ENCODE measurements at places on chromosomes 6 and 20. TPM values are rescaled to one million over a fixed set of nuclear protein-coding genes. Genes with fewer than 3 reads are reported as not detected.

- DNase-seq = no peak
- H3K27ac ChIP-seq = no peak overlapping the region
- no peaks in the 10 kb centered on the region for H3K36me3 ChIP-seq
- H3K4me1 ChIP-seq = no peaks in the 10 kb centered on the region
- no peak overlapping the region for H3K4me3 ChIP-seq
- H3K27me3 ChIP-seq = no peaks in the 10 kb centered on the region
Measured at GRCh38 chr20:6671829-6672228, 95.7 kb upstream of the BMP2 start.

GRCh38 chr6:62039605-62040004 lies 246.4 kb downstream of the KHDRBS2 start:
- no peak overlapping the region for H3K27ac ChIP-seq
- H3K27me3 ChIP-seq = no peaks in the 10 kb centered on the region
- no peak for DNase-seq
- no peaks in the 10 kb centered on the region for H3K4me1 ChIP-seq
- no peaks in the 10 kb centered on the region for H3K36me3 ChIP-seq

GRCh38 chr6:43491750-43492661 lies 14.6 kb downstream of the TJAP1 start:
- peak overlapping the region; percentile 75 for H3K27ac ChIP-seq
- peaks cover 53% of the 10 kb centered on the region for H3K4me1 ChIP-seq
- peaks cover 9% of the 10 kb centered on the region for H3K36me3 ChIP-seq
- H3K4me3 ChIP-seq = no peak overlapping the region

GRCh38 chr6:14881398-14881797 lies 364.5 kb upstream of the JARID2 start:
- no peaks in the 10 kb centered on the region for H3K36me3 ChIP-seq
- H3K27ac ChIP-seq = no peak overlapping the region
- peaks cover 41% of the 10 kb centered on the region for H3K4me1 ChIP-seq

GRCh38 chr6:170201361-170201760 lies 89.5 kb downstream of the DLL1 start:
- H3K4me1 ChIP-seq = no peaks in the 10 kb centered on the region
- H3K4me3 ChIP-seq = no peak overlapping the region
- peaks cover 4% of the 10 kb centered on the region for H3K27me3 ChIP-seq
- no peak for DNase-seq
- no peak overlapping the region for H3K27ac ChIP-seq

DNA sequence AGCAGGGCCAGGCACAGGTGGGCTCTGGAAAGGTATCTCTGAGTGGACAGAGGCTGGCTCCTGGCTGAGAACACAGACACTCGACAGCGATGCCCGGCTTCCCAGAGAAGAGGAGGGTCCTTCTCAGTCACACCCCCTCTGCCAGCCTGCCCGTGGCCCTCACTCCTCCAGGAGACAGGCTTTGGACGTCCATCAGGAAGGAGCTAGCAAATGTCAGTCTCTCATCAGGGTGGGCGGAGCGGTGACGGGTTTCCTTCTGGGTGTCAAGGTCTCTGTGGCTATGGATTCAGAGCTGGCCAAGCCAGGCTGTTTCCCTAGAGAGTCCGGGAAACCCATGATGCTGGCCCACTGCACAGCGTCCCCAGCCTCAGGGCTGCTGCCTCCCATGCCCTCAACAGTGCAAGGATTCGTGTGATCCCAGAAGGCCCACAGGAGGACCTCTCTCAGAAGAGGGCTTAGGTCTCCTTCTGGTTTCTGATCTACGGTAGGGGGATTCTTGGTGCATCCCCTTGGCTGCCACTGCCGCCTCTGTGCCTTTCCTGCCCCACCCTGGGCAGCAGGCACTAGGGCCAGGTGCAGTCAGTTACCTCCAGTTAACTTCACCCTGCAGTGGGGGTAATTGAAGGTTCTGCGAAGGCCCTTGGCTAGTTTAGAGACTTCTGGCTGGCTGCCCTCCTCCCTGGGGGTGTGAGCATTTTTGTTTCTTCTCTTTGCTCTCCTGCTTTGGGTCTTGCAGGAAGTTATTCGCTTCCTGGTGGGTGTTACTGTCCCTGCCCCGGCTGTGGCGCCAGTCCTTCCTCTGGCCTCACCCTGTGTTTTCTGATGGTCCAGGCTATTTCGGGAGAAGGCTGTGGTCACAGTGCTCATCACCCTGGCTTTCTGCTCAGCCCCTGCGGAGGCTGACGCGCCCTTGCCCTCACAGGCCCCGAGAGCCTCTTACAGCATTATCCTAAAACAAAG lies 80.2 kb downstream of the CDH4 start:
- DNase-seq = no peak
- no peak overlapping the region for H3K4me3 ChIP-seq
- no peaks in the 10 kb centered on the region for H3K36me3 ChIP-seq
- H3K27ac ChIP-seq = no peak overlapping the region

- H3K4me3 ChIP-seq = no peak overlapping the region
- H3K36me3 ChIP-seq = no peaks in the 10 kb centered on the region
- H3K27ac ChIP-seq = no peak overlapping the region
- H3K4me1 ChIP-seq = no peaks in the 10 kb centered on the region
- no peak for DNase-seq
Measured at GRCh38 chr6:153804755-153805330, 234.2 kb upstream of the OPRM1 start.

DNA sequence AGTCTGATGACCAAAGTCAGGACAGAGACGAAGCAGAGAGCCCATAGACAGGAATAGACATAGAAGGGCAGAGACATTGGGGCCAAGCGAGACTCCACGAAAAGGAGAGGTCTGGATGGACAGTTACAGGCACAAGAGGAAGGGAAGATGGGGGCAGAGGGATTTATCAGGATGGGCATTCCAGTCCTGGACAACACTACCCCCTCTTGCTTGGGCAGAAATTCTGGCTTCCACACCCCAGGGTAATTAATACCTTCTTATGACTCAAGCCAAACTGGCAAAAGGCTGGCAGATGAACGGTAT lies 82.2 kb upstream of the MAFB start:
- no peak overlapping the region for H3K4me3 ChIP-seq
- no peak overlapping the region for H3K27ac ChIP-seq
- H3K27me3 ChIP-seq = no peaks in the 10 kb centered on the region
- H3K4me1 ChIP-seq = peaks cover 2% of the 10 kb centered on the region
- no peaks in the 10 kb centered on the region for H3K36me3 ChIP-seq

Gene SCGN
- not detected for total RNA-seq

- peaks cover 8% of the 10 kb centered on the region for H3K4me1 ChIP-seq
- no peak for DNase-seq
- no peak overlapping the region for H3K27ac ChIP-seq
- no peak overlapping the region for H3K4me3 ChIP-seq
Measured at GRCh38 chr6:36340306-36340617, 3.6 kb upstream of the BNIP5 start.

Gene PREX1
- 17.3 TPM for total RNA-seq

Gene GPR6
- not detected for total RNA-seq

DNA sequence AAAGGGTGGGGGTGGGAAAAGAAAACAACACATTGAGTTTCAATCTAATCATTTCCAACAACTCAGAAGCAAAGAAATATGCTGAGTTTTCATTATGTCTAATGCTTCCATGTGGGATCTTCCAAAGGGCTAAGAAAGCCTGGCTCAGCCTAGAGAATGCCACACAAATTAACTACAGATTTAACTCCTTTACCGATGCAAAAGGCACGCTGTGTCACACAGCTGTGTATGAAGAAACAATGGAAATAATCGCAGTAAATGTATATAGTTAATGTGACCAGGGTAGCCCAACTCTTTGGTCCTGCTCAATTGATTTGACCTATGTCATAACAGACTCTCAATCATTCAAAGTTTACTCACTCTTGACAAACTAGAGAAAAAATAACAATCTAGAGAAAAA lies 17.8 kb downstream of the B4GALT5 start:
- H3K27ac ChIP-seq = no peak overlapping the region
- H3K4me3 ChIP-seq = no peak overlapping the region
- H3K27me3 ChIP-seq = no peaks in the 10 kb centered on the region
- H3K36me3 ChIP-seq = no peaks in the 10 kb centered on the region
- peaks cover 7% of the 10 kb centered on the region for H3K4me1 ChIP-seq

DNA sequence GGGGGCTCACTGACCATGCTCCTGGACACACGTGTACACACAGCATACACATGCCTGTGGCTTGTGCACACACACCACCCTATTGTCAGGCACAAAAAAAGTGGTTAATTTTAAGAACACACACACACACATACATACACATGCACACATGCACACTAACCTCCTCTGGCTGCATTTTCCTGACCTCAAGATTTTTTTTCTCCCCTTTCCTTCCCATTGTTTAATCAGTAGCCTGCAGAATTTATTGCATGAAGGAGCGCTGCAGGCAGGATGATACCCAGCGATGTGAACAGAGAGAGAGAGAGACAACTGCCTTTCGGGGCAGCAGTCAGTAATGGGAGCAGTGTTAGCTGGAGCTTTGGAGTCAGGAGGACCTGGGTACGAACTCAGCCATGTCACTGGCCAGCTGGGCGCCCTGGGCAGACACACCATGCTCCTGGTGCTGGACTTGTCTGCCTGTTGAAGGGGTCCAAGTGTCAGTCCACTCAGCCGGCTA lies 990 bp upstream of the TRAF3IP2 start:
- H3K27me3 ChIP-seq = no peaks in the 10 kb centered on the region
- peak; percentile 49 for DNase-seq
- H3K27ac ChIP-seq = peak overlapping the region; percentile 95
- H3K36me3 ChIP-seq = no peaks in the 10 kb centered on the region

Measured in muscle of leg (tissue), 16 donors.